ENCODE measurements at places on chromosomes 4 and X. TPM values are rescaled to one million over a fixed set of nuclear protein-coding genes. Genes with fewer than 3 reads are reported as not detected.

GRCh38 chrX:74529311-74529710 is 85.1 kb downstream of the RLIM start:
- DNase-seq, result no peak

GRCh38 chr4:88814043-88814617 is 116.5 kb upstream of the NAP1L5 start:
- DNase-seq, result no peak

DNA sequence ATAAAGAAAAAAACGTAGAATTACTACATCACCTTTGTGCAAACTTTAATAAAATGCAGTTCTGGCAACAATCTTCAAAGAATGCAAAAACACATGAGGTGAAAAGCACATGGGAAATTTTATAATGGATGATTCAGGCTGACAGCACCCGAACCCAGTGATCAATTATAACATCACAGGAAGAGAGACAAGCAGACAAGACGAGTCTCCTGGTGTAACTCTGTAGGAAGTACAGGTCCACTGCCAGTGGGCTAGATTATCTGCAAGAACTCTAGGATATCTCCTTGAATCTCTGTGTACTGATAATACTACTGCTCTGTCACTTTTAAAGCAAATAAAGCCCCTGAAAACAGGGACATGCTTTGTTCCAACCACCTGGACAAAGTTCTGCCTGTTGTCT is 58.9 kb upstream of the NXF3 start:
- DNase-seq, result peak; percentile 56

GRCh38 chr4:4849106-4849505 is 10.4 kb upstream of the MSX1 start:
- no peak for DNase-seq

DNA sequence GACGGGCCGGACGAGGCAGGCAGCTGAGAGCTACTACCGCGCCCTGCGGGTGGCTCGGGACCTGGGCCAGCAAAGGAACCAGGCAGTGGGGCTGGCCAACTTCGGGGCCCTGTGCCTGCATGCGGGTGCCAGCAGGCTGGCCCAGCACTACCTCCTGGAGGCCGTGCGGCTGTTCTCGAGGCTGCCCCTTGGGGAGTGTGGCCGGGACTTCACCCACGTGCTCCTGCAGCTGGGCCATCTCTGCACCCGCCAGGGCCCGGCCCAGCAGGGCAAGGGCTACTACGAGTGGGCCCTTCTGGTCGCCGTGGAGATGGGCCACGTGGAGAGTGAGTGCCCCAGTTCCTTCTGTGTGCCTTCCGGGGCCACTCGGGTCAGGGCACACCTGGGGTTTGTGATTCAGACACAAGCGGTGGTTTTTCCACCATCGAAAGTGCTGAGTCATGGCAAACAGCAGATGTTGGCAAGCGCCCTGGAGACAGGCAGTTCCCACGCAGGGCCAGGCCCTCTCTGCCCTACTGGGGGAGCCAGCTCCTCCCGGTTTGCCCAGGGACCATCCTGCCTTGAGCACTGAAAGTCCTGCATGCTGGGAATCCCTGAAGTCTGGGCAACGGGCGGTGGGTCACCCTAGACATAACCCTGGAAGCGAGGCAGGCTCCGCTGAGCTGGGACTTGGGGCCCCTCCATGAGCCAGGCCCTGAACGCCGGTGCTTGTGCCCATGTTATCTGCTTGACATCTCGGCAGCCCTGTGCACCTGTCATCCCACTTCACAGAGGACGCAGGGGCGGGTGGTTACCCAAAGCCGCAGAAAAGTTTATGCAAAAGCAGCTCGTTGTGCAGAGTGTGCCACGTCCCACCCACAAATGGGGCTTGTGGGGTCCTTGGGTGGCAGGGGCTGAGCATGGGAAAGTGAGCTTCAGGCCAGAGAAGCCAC is 29.5 kb downstream of the SH3TC1 start:
- peak; percentile 83 for DNase-seq

DNA sequence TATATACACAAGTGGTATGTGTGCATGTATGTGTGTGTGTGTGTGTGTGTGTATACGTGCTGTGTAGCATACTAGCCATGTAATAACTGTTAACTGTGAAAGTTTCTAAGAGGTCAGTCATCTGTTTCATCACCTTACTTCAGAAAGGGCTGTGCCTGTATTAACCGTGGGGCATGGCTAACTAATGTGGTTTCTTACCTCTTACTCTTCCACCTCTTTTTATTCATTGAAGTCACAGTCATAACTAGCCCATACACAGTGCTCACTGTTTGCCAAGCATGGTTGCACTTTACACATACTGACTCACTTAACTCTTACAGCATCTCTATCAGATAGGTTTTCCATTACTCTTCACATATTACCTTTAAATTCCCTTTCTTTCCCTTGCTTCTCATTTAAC is 23.7 kb upstream of the LRAT start:
- DNase-seq, result peak; percentile 90

DNA sequence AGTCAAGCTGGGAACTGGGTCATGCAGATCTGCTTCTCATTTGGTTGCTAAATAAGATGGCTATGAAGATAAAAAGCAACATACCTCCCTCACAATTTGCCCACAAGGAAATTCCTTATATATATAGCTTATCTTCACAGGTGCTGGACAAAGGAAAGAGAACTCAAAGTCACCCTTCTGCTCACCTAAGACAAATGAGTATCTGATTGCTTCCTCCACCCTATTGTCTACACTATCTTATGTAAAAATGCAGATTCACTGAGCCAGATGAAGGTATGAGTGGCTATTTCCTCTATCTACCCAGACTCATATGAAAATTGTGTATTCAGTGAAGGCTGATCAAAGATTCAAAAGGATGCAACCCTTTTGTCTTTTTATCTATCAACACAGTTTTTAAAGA is 50.8 kb downstream of the CHM start:
- DNase-seq, result no peak

The AMBN gene
- polyA plus RNA-seq, result not detected

Data from foreskin keratinocyte (primary cell).